ENCODE measurements at places on chromosomes 1 and 21.

GRCh38 chr1:5577255-5578040 lies 414.8 kb downstream of the NPHP4 start:
- DNase-seq, result no peak

- DNase-seq, result no peak
These were observed 13.9 kb downstream of the OR14I1 start for GRCh38 chr1:248688527-248689298.

- no peak for DNase-seq
These were observed 63.3 kb upstream of the ATP2B4 start for GRCh38 chr1:203563291-203563690.

DNA sequence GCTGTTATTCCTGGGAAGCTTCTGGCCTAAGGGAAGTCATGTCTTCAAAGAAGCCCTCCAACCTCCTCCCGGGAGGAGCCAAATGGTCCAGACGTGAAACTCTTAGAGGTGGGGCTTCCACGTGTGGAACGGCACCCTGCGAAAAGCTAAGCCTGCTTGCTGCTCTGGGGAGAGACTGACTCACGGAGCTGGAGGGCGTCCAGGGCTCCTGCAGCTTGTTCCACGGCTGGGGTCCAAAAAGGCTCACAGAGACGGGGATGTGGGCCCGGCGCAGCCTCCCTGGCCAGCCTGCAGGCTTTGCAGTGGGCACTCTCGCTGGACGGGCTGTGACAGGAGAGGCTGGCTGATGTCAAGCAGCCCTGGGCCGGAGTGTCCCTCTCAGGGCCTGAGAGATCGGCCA lies 105.1 kb downstream of the COLGALT2 start:
- no peak for DNase-seq

- no peak for DNase-seq
These were observed 12.3 kb upstream of the C4BPB start for GRCh38 chr1:207076181-207076955.

DNA sequence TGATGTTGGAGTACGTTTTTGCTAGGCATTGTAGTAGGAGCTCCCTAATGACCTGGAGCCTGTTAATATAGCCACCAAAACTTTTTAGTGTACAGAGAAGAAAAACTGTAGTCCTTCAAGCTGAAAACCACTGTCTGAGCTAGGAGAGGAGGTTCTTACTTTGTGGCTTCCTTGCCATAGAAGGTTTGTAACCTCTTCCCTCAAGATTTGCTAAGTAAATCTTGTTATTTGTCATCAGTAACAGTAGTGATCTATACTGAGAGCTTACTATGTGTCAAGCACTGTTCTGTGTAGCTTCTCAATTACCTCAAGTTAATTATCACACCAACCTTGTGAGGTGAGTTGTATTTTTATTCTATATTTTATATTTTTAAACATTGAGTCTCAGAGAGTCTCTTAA lies 21.2 kb upstream of the LRRC8C start:
- no peak for DNase-seq

- DNase-seq, result peak; percentile 74
These were observed 12.0 kb upstream of the RHBG start for GRCh38 chr1:156356875-156357534.

DNA sequence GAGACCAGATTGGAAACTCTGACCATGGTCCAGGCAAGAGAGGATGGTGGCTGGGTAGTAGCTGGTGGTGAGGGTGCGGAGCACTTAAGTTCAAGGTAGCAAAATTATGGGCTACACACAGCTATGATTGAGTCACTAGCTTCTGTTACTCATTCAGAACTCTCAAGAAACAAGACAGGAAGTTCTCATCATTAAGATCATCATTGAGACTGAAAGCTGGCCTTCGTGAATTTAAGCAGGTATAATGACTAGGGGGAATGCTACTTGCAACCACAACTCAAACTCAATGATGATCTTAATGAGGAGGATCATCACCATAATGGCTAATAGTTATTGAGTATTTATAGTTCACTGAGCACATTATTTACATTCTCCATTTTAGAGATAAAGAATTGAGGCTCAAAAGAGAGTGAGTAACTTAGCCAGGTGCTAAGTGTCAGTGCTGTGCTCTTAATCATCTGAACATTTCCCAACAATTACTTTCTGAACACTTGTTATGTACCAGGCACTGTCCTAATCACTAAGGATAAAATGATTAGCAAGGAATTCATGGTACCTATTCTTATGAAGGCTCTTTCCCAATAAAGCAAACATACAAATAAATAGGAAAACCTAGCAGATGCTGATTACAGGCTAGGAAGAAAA lies 286.3 kb upstream of the C1orf105 start:
- DNase-seq, result no peak

DNA sequence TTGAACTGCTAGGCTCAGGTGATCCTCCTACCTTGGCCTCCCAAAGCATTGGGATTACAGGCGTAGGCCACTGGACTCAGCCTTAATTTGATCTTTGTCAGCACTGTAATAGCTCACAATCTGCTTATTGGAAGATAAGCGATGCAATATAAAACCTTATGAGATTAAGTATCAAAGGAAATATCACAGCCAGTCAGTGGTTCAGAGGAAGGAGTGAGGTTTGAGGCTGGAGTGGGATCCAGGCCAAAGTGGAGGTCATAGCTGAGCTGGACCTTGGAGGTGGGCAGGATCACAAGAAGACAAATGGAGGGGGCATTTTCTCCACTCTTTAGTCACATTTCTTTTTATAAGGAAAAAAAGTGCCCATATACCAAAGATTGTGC lies 228.5 kb downstream of the RHOU start:
- no peak for DNase-seq

- no peak for DNase-seq
These were observed 316.5 kb upstream of the NR5A2 start for GRCh38 chr1:199710974-199711373.
